HL-60 (cell line): ENCODE measurements at places on chromosomes 2 and 18.

- no peak for DNase-seq
Measured at GRCh38 chr2:9692456-9693195, 61.8 kb upstream of the YWHAQ start.

- DNase-seq: peak; percentile 25
Measured at GRCh38 chr2:58039170-58039611, 7.4 kb upstream of the VRK2 start.

DNA sequence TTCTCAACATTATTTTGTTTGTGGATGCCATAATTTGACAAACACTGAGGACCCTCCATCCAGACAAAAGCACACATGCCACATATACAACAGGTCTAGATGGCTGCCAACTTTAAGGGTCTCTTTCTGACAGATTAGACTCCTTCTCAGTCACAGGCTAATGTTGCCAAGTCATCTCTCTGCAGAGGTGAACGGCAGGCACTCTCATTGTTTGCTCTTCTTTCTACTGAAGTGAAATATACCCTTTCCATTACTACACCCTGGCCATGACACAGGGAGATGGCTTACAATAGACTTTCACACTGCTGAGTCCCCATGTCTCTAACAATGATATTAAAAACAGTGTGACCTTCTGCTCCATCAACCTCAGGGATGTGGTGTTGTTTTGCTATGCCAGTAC lies 47.5 kb upstream of the ZNF397 start:
- no peak for DNase-seq

DNA sequence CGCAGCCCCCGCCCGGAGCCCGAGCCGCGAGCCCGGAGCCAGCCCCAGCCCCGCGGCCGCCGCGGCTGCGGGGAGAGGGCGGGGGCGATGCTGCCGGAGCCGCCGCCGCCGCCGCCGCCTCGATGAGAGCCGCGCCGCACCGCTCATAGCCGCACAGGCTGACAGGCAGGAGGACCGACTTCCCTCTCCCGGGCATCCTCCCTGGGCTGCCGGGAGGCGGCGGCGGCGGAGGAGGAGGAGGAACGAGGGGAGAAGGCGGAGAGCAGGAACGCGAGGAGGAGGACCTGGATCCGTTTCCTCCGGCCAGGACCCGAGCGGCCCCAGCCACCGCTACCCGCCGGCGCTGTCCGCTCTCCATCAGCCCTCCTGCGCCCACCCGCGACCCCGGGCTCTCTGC lies 370 bp downstream of the KLHL29 start:
- DNase-seq: no peak

GRCh38 chr2:3956406-3956805 lies 253.0 kb downstream of the DCDC2C start:
- no peak for DNase-seq

- no peak for DNase-seq
Measured at GRCh38 chr2:235055891-235056516, 104.2 kb downstream of the SH3BP4 start.

DNA sequence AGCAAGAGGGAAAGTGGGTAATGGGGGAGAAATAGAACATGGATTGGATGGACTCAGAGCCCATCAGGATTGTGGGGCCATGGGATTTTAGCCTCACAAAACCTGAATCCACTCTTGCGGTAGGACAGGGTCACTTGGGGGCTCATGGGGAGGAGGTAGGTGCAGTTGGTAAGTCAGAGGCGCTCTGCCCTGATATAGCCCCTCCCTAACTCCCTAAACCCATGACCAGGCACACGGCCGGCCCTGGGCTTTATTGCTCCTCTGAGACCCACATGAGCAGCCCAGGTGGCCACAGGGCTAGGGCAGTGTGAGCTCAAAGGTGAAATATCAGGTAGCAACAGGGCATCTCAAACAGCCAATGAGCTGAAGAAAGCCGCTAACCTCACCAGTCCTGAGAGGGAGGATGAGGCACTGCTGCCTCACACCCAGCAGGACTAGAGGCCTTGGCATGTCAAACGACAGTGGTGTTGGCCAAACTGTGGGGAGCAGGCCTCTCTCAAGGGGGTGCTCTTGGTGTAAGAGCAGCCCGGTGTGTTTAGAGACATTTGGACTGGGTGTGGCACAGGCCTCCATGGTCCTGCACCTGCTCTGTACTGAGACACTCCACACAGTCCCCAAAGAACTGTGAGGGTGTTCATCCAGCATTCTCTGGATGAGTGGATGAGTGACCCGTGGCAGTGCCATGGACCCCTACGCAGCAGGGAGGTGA lies 90.8 kb upstream of the HS6ST1 start:
- no peak for DNase-seq
